Smooth muscle cell of trachea (primary cell): ENCODE measurements at places on chromosomes 5 and 9. TPM values are rescaled to one million over a fixed set of nuclear protein-coding genes. Genes with fewer than 3 reads are reported as not detected.

Gene INSL6
- not detected in 2 replicates for total RNA-seq

Gene ARL14EPL
- not detected in 2 replicates for total RNA-seq

Gene UTP15
- 15.9 and 23.9 TPM in 2 replicates for total RNA-seq

Gene AK8
- total RNA-seq = 0.17 and 1.6 TPM in 2 replicates

Gene HAVCR1
- 0.17 TPM in 1 of 2 replicates, not detected in the other for total RNA-seq

Gene FOXI1
- not detected in 2 replicates for total RNA-seq

Gene C1QTNF3
- 0.99 and 1.5 TPM in 2 replicates for total RNA-seq
